ENCODE measurements at places on chromosomes 13 and 19.

GRCh38 chr13:46131705-46132104 is 26.9 kb upstream of the CPB2 start:
- no peak for DNase-seq

GRCh38 chr19:30621326-30621920 is 249.2 kb downstream of the ZNF536 start:
- DNase-seq: no peak

DNA sequence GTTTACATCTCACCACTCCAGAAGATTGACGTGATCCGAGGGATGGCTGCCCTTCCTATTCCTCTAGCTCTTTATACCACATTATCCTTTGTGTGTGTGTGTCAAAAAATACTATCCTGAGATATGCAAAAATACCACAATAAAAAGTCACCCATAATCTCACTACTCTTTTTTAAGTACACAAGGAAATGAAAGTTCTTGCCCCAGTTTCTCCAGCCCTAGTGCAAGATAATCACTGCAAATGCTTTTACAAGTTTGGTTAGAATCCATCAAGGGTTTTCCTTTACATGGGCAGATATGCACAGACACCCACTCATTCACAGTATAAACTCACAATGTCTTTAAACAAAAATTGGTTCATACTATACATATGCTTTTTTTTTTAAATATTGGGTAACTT is 89.3 kb downstream of the DIAPH3 start:
- no peak for DNase-seq

GRCh38 chr13:104592127-104592526 is 1525.9 kb upstream of the SLC10A2 start:
- DNase-seq: peak; percentile 3

DNA sequence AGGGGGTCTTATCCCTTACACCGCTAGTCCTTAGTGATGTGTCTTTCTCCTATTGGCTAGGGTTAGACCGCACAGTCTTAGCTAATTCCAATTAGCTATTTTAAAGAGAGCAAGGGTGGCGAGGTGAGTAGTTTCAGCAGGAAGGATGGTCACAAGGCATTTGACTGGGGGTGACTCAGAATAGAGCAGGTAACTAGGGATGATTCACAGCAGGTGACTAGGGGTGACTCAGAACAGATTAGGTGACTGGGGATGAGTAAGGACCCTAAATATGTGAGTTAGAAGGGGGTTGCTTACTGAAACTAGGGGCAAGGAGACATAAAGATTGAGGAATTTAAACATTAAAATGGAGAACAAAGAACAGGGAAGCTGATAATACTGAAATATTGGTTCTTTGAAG is 64.3 kb downstream of the ZNF66 start:
- no peak for DNase-seq

DNA sequence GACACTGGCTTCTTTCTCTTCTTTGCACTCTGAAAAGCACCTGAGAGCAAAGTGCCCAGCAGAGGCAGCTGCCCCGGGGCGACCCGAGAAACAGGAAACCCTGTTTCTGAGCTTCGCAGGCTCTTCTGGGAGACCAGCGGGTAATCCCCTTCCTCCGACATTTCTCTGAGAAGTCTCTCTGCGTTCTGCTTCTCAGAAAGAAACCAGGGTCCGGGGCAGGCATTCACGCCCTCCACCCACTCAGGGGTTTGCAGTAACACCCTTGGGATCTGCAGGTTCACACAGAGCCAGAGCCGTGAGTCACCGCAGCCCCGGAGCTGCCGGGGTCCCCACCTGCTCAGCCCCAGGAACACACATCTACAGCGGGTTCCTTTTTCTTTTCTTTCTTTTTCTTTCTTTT is 86.0 kb downstream of the GADD45B start:
- no peak for DNase-seq

DNA sequence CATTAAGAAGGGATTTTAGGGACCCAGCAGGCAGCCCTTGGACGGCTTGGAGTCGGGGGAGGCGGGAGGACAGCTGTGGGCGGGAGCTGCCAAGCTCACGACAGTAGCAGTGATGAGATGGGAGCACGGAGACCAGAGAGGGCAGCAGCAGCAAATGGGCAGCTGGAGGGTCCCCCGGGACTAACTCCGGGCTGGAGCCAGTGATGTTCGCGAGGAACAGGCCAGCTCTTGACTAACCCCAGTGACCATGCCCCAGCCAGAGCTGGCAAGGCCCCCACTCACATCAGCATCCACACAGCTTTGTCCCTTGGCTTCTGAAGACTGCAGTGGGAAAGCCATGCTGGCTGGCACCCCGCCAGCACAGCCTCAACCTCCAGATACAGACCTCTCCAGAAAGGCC is 81.9 kb downstream of the RAB20 start:
- DNase-seq: no peak

GRCh38 chr19:43534816-43535761 is 2.1 kb downstream of the ZNF575 start:
- DNase-seq: peak; percentile 84

GRCh38 chr19:38658462-38659306 is 11.2 kb downstream of the ACTN4 start:
- peak; percentile 99 for DNase-seq

- no peak for DNase-seq
These were observed 18.9 kb upstream of the ONECUT3 start for GRCh38 chr19:1734321-1734966.

GRCh38 chr19:18046059-18046718 is 38.2 kb downstream of the ARRDC2 start:
- peak; percentile 91 for DNase-seq

- DNase-seq: no peak
These were observed 57.3 kb downstream of the EFNB2 start for GRCh38 chr13:106478116-106478515.

DNA sequence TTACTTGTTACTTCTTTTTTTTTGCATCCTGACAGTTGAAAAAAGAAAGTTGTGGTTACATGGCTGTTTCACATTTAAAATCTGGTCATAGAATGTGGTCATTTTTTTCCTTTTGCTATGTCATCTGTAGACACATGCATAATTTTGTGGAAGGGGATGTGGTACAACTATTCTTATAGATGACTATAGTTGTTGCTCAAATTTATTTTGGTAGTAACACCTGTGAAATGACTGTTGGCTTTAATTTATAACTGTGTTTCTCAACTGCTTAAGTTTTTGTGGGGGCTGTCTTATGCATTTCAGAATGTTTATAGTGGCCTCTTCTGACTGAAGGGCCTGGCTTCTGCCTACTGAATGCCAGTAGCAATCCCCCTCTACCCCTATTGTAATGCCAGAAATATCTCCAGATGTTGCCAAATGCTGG is 130.5 kb downstream of the PAN3 start:
- no peak for DNase-seq

DNA sequence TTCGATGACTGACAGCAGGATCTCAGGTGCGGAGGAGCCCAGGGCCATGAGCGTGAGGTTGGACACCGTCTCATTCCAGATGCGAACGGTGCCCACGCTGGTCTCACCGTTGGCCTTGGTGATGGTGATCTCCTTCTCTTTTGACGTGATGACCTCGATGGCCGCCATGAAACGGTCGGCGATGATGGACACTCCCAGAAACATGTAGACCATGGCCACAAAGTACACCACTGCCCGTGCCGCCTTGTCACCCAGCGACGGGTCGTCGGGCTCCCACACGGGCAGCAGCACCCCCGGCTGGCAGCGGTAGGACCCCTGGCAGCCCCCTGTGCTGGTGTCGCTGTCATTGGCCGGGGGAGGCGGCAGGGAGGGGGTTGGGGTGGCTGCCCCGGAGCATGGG is 5.7 kb downstream of the SLC8A2 start:
- no peak for DNase-seq

- DNase-seq: no peak
These were observed 477.1 kb upstream of the SGCG start for GRCh38 chr13:22703601-22704209.

- peak; percentile 54 for DNase-seq
These were observed 285.9 kb downstream of the DNAJC15 start for GRCh38 chr13:43309311-43309710.

DNA sequence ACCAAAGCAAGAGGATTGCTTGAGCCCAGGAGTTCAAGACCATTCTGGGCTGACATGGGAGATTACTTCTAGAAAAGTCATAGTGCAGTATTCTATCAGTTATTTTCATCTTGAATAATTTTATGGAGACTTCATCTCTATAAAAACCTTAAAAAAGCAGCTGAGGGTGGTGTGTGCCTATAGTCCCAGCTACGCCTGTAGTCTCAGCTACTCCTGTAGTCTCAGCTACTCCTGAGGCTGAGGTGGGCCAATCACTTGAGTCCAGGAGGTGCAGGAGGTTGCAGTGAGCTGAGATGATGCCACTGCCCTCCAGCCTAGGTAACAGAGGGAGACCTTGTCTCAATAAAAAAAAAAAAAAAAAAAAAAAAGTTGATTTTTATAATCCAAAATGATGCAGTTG is 22.1 kb upstream of the KCTD4 start:
- no peak for DNase-seq

- DNase-seq: no peak
These were observed 187.5 kb downstream of the GPC6 start for GRCh38 chr13:93413972-93414717.

- DNase-seq: no peak
These were observed 10.1 kb upstream of the IRGC start for GRCh38 chr19:43705729-43706128.

- peak; percentile 85 for DNase-seq
These were observed at the start of gene ATG4D for GRCh38 chr19:10543420-10544241. Gene ATG4D (plus strand): TSS chr19:10543904. CDS start chr19:10544091, 187 bp downstream.

- DNase-seq: no peak
These were observed 474.7 kb downstream of the DIAPH3 start for GRCh38 chr13:59689057-59689456.

DNA sequence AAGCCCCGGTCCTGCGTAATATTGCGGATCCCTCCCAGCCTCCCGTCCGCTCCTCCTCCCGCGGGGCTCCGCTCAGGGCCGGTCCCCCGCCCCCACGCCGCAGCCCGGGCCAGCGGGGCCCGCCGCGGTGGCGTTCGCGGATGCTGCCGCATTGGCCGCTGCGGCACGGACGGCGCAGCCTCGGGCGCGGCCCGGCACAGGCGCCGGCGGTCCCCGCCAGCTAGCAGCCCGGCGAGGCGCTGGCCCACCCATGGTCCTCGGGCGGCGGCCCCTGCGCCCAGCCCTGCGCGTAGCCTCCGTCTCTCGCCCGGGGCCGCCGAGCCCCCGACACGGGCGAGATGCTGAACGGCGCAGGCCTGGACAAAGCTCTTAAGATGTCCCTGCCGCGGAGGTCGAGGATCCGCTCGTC is at the start of gene ATP8A2:
Gene ATP8A2 (plus strand): TSS at position 100 of the 409 bp plus-strand sequence. CDS start 239 bp downstream, at position 339.
- DNase-seq: no peak

DNA sequence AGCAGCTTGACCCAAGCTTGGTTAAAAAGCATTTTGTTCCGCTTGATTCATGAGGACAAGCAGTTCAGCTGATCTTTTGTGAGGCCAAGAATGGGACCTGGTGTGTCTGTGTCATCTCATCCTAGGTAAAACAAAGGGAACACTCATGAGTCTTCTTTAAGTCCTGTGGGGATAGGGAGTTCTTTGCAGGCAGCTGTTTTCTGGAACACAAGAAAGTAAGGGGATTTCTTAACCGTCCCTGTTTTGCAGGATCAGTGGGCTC is 134.5 kb upstream of the TMTC4 start:
- DNase-seq: no peak

DNA sequence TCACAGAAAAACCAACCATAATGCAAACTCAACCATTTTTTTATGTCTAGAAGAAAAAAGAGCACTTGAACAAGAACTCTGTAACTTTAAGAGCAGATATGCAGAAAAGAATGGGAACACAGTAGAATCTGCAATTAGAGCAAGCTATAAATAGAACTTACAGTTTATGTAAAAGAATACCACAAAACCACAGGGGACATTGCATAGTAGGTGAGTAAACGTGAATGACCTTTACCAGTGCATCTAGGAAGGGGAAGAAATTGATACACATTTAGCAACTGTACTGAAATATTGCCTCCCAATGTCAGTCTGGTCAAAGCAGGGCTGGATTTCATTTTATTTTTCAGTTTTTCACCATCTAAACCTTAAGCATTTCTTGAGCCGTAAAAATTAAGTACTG is 242.2 kb upstream of the EDNRB start:
- DNase-seq: peak; percentile 24

DNA sequence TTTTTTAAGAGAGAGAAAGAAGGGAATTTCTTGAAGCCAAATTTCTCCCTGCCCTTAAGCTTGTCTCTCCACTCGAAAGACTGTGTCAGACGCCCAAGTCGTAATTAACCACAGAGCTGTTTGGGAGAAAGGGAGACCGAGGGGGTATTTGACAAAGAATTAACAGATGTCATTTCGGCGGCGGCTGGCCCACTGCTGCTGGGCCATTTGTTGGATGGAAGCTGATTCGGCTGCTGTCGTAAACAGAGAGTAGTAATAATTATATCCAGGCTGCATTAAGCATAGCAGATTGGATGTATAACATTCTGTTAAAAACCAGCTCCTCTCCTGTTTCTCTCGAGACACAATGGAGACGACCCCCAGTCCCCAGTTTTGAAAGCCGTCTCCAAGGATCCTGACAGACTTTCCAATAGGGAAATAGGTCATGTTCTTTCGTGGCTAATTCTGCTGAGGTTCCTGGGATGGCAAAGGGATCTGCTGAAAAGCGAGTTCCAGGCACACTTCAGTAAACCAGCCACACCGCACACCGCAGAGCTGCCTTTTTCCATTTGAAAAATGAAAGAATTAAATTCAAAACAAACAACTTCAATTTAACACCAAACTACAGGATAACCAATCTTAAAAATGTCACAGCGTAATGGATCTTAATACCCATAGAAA is 71.5 kb downstream of the KCTD15 start:
- DNase-seq: peak; percentile 31

- no peak for DNase-seq
These were observed 866.3 kb upstream of the SPRY2 start for GRCh38 chr13:81207231-81207630.

- no peak for DNase-seq
These were observed 741 bp upstream of the TUBGCP3 start for GRCh38 chr13:112588490-112589297.

GRCh38 chr19:15869109-15869555 is 28.7 kb downstream of the CYP4F2 start:
- peak; percentile 18 for DNase-seq

- DNase-seq: no peak
These were observed 45.6 kb upstream of the UBE2L5 start for GRCh38 chr13:30376426-30377311.

DNA sequence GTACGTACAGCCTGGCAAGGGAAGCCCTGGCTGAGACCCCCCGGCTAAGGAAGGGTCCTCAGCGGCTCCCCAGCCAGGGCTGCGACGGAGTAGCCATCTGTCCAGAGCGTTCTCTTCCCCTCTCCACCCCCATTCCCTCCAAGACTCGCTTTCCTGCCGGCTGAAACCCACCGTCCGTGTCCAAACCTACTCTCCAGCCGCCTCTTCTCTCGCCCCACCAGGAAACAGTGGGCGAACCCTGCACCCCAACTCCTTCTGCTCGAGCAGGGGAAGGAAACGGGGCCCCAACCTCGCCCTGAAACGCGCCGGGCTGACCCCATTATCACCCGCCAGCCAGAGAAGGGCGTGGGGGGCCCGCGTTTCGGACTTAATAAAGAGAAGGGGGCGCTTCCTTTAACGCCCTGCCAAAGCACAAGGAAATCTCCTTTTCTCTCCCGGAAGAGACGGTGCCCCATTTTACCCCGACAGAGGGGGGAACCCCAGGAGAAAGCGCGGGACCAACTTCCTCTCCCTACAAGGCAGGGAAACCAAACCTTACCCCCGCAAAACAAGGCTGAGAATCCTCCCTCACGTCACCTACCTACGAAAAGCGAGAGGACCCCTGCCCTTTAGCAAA is 2.5 kb downstream of the ZC3H4 start:
- no peak for DNase-seq

- DNase-seq: no peak
These were observed 9.2 kb downstream of the PLPP2 start for GRCh38 chr19:281992-282391.

Measured in foreskin fibroblast (primary cell).